T-helper 17 cell (primary cell): ENCODE measurements at places on chromosomes 5 and 9. TPM values are rescaled to one million over a fixed set of nuclear protein-coding genes. Genes with fewer than 3 reads are reported as not detected.

The ENTREP1 gene
- total RNA-seq: not detected

The SPAAR gene
- total RNA-seq: not detected

DNA sequence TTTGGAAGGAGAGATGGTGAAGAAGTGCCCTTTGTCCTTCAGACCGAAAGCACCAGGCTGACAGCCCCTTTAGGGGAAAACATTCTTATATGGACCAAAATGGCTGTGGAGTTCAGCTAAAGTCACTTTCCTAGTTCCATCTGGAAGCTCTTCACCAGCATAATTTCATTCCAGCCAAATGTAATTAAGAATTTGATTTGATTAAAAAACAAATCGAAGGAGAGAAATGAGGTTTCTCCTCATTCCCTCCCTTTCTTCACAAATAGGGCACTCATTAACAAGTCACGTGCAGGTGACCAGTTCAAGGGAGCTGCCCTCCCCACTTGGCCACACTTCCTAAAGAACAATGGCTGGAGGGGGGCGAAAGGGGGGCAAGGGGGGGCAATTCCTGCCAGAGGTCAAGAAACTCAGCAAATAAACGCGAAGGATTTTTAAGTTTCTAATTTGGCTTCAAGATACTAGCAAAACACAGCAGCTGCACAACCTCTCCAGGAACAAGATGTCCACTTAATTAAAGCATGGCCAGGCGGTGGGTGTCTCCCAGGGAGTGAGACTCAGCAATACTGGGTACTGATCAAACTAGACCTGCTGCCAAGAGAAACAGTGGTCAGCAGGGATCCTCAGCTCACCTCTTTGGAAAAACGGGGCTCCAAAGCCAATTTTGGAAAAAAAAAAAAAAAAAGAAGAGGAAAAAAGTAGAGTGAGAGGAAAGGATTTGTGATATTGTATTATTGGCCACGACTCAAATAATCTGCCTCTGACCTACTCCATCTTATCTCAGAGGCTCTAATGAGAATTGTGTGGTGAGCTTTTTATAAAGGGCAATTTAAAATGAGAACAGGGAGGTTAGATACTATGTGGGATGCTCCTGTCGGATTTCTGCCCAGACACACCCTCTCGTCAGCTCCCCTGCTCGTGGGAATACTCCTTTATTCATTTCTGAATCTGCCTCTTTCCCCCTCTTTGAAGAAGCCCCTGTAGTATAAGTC lies 254.3 kb downstream of the ZSWIM6 start:
- H3K4me1 ChIP-seq: no peaks in the 10 kb centered on the region
- no peak overlapping the region for H3K4me3 ChIP-seq
- H3K27me3 ChIP-seq: peaks cover 12% of the 10 kb centered on the region
- DNase-seq: no peak

- H3K36me3 ChIP-seq: no peaks in the 10 kb centered on the region
- peaks cover 11% of the 10 kb centered on the region for H3K4me1 ChIP-seq
- no peak overlapping the region for H3K27ac ChIP-seq
- H3K27me3 ChIP-seq: no peaks in the 10 kb centered on the region
- H3K4me3 ChIP-seq: no peak overlapping the region
- DNase-seq: no peak
Observed at GRCh38 chr9:124280176-124280691, 22.5 kb downstream of the NEK6 start.

The NR5A1 gene
- total RNA-seq: not detected

- H3K36me3 ChIP-seq: no peaks in the 10 kb centered on the region
- no peaks in the 10 kb centered on the region for H3K4me1 ChIP-seq
- DNase-seq: no peak
- no peak overlapping the region for H3K4me3 ChIP-seq
- peaks cover 47% of the 10 kb centered on the region for H3K27me3 ChIP-seq
- no peak overlapping the region for H3K27ac ChIP-seq
Observed at GRCh38 chr5:170110403-170111087, 4.8 kb downstream of the FOXI1 start.

DNA sequence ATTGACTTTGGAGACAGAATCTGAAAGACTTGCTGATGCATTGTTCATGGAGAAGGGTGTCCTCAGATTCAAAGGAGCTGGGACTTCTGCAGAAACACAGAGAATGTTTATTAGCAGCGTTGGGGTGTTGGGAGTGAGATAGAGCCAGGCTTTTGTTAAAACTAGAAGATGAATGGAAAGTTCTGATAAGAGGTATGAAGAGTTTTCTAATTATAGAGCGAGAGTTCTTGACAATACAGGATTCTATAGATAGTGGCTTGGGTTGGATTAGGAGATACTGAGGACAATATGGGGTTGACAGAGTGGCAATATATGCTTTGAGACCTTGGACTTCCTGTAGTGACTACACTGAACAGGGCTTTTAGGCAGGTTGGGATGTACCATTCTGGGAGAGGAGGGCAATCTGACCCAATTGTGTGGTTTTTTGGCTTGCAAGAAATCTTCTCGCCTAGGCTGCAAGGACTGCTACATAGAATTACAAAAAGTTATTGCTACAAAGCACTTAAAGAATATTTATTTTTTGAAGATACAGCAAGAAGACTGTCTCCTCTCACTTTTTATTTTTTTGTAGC lies 83.1 kb downstream of the FER start:
- H3K27me3 ChIP-seq: no peaks in the 10 kb centered on the region
- H3K36me3 ChIP-seq: no peaks in the 10 kb centered on the region
- H3K27ac ChIP-seq: no peak overlapping the region
- H3K4me1 ChIP-seq: no peaks in the 10 kb centered on the region
- no peak for DNase-seq
- H3K4me3 ChIP-seq: no peak overlapping the region

DNA sequence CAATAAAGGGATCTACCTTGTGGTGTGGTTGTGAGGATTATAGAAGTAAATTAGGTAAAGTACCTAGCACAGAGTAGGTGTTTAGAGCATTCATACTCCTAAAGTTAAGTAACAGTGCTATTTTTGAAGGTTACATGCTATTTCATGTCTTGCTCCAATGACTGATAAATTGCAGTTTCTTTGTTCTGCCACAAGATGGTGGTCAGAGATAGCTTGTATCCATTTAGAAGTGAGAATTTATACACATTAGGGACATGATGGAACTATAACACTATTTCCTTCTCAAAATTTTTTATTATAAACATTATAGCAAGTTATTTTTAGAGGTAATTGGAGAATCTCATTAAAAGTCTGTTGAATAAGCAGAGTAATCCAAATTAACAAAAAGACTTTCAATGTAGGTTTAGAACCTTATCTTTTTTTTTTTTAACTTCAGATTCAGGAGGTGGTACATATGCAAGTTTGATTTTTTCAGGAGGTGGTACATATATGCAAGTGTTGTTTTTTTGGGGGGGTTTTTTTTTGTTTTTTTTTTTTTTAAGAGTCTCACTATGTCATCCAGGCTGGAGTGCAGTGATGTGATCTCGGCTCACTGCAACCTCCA lies 17.1 kb downstream of the MTREX start:
- no peak overlapping the region for H3K4me3 ChIP-seq
- no peak for DNase-seq
- H3K27ac ChIP-seq: no peak overlapping the region

DNA sequence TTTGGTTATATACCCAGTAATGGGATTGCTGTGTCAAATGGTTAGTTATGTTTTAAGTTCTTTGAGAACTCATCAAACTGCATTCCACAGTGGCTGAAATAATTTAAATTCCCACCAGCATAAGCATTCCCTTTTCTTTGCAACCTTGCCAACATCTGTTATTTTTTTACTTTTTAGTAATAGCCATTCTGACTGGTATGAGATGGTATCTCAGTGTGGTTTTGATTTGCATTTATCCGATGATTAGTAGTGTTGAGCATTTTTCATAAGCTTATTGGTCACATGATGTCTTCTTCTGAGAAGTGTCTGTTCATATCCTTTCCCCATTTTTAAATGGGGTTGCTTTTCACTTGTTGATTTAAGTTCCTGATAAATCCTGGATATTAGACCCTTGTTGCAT lies 435.7 kb upstream of the RIOK2 start:
- DNase-seq: no peak
- H3K27me3 ChIP-seq: no peaks in the 10 kb centered on the region
- no peak overlapping the region for H3K27ac ChIP-seq

DNA sequence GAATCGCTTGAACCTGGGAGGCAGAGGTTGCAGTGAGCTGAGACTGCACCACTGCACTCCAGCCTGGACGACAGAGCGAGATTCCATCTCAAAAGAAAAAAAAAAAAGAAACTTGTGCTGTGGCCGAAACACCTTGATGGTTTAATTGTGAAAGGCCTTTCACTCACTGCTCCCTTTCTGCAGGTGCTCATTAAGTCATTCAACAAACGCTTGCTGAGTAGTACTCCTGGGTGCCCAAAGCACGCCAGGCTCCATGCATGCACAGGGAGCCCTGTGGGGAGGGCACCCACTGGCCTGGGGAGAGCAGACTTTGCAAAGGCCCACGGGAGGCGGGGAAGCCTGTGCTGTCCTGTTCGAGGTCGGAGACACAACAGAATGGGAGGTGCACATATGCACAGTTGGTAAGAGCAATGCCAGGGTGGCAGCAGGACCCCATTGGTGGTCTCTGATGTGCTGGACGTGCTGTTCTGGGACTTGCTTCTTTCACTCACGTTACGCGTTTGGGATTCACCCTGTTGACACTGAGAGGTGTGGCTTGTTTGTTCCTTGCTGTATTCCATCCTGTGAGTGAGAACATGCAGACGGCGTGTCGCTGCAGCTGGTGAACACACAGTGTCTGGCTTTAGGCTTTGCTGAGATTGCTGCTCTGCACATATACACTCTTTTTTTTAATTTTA lies 3.0 kb upstream of the ENTPD2 start:
- no peaks in the 10 kb centered on the region for H3K4me1 ChIP-seq
- no peaks in the 10 kb centered on the region for H3K27me3 ChIP-seq
- no peaks in the 10 kb centered on the region for H3K36me3 ChIP-seq
- DNase-seq: no peak
- no peak overlapping the region for H3K27ac ChIP-seq
- no peak overlapping the region for H3K4me3 ChIP-seq

GRCh38 chr9:96686638-96687335 lies 31.7 kb upstream of the PRXL2C start:
- H3K4me3 ChIP-seq: peak overlapping the region; percentile 90
- H3K27me3 ChIP-seq: no peaks in the 10 kb centered on the region
- H3K4me1 ChIP-seq: peaks cover 5% of the 10 kb centered on the region
- peak overlapping the region; percentile 83 for H3K27ac ChIP-seq
- H3K36me3 ChIP-seq: no peaks in the 10 kb centered on the region

- H3K36me3 ChIP-seq: peaks cover 2% of the 10 kb centered on the region
- no peak overlapping the region for H3K4me3 ChIP-seq
- peaks cover 6% of the 10 kb centered on the region for H3K4me1 ChIP-seq
- H3K27ac ChIP-seq: no peak overlapping the region
- H3K27me3 ChIP-seq: peaks cover 42% of the 10 kb centered on the region
- DNase-seq: no peak
Observed at GRCh38 chr5:178278358-178279023, 45.9 kb upstream of the PHYKPL start.

The SPATA31E1 gene
- total RNA-seq: not detected

DNA sequence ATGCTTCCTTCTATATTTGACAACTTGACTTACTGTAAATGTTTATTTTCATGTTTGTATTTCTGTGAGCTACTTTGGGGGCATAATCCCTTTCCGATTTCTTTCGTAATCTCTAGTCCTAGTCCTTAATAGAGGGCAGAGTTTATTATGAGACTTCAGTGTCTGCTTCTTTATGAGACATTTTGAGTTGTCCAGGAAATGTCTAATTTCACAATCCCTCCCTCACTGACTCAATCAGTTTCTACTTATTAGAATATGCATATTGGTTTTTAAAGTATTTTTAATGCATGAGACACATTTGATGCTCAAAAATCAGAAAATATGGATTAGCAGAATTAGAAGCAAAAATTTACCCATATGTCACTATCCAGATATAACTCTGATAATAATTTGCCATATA lies 160.9 kb downstream of the FOCAD start:
- no peak for DNase-seq
- H3K4me1 ChIP-seq: peaks cover 5% of the 10 kb centered on the region
- H3K36me3 ChIP-seq: peaks cover 5% of the 10 kb centered on the region
- H3K27me3 ChIP-seq: no peaks in the 10 kb centered on the region
- no peak overlapping the region for H3K27ac ChIP-seq

GRCh38 chr9:14661421-14662059 lies 31.7 kb downstream of the ZDHHC21 start:
- no peak for DNase-seq
- no peaks in the 10 kb centered on the region for H3K27me3 ChIP-seq
- no peak overlapping the region for H3K27ac ChIP-seq
- no peak overlapping the region for H3K4me3 ChIP-seq
- H3K4me1 ChIP-seq: no peaks in the 10 kb centered on the region

DNA sequence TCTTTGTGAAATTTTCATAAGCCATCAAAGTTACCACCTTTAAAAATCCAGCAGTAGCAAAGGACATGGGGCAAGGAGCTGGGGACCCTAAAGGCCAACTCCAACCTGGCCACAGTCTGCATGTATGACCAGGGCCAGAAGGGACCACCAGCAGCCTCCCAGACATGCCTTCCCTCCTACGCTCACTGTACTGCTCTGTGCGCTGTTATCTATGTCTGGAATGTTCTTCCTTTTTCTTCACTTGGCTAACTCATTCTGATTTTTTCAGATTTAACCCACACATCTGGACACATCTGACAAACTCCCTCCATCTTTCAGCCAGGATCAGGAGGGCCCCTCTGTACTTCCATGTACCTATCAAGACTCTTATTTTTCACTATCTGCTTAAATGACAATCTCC lies 47.6 kb upstream of the TRAF1 start:
- H3K4me3 ChIP-seq: no peak overlapping the region
- peaks cover 2% of the 10 kb centered on the region for H3K36me3 ChIP-seq
- H3K4me1 ChIP-seq: peaks cover 13% of the 10 kb centered on the region
- H3K27me3 ChIP-seq: no peaks in the 10 kb centered on the region
- H3K27ac ChIP-seq: peak overlapping the region; percentile 89

DNA sequence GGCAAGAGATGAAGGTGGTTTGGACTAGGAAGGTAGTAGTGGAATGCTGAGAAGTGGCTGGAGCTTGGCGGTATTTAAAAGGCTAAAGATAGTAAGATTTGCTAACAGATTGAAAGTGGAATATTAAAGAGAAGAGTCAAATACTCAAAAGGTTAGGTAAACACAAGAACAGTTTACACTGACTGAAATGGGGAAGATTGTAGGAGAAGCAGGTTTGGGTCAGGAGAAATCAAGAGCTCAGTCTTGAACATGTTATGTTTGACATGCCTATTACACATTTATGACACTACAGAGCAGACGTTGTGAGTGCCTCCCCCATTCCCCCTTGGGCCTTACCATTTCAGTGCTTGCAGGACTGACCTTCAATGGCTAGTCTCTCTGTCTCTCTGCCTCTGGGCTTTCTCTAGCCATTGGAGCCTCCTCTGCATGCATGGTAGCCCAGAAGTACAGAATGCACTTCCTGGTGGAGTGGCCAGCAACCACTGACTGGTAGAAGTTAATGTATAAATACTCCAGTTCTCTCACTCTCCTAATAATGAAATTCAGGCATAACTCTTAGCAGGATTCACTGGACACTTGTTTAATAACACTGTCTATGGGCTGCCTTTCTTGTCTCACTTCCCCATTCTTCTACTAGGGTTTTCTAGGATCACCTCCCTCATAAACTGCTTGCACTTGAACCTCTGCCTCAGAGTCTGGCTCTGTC lies 56.8 kb downstream of the HMGCS1 start:
- H3K4me1 ChIP-seq: peaks cover 3% of the 10 kb centered on the region
- peaks cover 20% of the 10 kb centered on the region for H3K27me3 ChIP-seq
- no peaks in the 10 kb centered on the region for H3K36me3 ChIP-seq
- no peak overlapping the region for H3K4me3 ChIP-seq

The TAS2R1 gene
- total RNA-seq: not detected

The CYLC2 gene
- total RNA-seq: not detected

The TSTD2 gene
- total RNA-seq: 15.5 TPM

The CCL19 gene
- not detected for total RNA-seq
